ENCODE measurements at places on chromosomes 2 and 18.
A peak's percentile ranks its signal among the peaks of the same experiment; 100 is the strongest.

GRCh38 chr2:240510513-240511210 is 47.1 kb downstream of the ANKMY1 start:
- H3K27ac ChIP-seq = peak overlapping the region; percentile 43
- H3K4me1 ChIP-seq = peaks cover 12% of the 10 kb centered on the region
- no peak for DNase-seq
- peaks cover 10% of the 10 kb centered on the region for H3K36me3 ChIP-seq

- no peaks in the 10 kb centered on the region for H3K27me3 ChIP-seq
- no peaks in the 10 kb centered on the region for H3K36me3 ChIP-seq
- no peak for DNase-seq
- H3K4me3 ChIP-seq = no peak overlapping the region
- peaks cover under 1% of the 10 kb centered on the region for H3K4me1 ChIP-seq
- no peak overlapping the region for H3K27ac ChIP-seq
Measured at GRCh38 chr2:201574766-201575165, 68.5 kb downstream of the TMEM237 start.

DNA sequence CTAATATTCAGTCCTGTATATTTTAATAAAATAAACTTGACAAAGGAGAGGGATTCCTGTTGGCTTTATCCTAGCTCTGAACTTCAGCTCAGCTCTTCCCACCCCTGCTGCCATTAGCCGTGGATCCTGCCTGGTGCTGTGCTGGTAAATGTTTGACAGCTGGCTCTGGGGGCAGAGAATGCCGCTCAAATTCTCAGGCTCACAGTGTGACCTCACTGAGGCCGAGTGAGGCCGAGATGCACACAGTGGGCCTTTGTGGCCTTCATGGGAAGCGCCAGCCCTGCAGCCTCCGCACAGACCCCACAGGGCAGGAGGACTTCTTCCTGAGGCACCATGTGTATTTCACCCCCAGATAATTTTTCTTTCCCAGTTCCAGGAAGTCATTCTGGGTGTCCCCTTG is 16.5 kb upstream of the FAHD2A start:
- H3K4me1 ChIP-seq = peaks cover 15% of the 10 kb centered on the region
- H3K27me3 ChIP-seq = no peaks in the 10 kb centered on the region
- no peak overlapping the region for H3K27ac ChIP-seq
- no peak overlapping the region for H3K4me3 ChIP-seq

DNA sequence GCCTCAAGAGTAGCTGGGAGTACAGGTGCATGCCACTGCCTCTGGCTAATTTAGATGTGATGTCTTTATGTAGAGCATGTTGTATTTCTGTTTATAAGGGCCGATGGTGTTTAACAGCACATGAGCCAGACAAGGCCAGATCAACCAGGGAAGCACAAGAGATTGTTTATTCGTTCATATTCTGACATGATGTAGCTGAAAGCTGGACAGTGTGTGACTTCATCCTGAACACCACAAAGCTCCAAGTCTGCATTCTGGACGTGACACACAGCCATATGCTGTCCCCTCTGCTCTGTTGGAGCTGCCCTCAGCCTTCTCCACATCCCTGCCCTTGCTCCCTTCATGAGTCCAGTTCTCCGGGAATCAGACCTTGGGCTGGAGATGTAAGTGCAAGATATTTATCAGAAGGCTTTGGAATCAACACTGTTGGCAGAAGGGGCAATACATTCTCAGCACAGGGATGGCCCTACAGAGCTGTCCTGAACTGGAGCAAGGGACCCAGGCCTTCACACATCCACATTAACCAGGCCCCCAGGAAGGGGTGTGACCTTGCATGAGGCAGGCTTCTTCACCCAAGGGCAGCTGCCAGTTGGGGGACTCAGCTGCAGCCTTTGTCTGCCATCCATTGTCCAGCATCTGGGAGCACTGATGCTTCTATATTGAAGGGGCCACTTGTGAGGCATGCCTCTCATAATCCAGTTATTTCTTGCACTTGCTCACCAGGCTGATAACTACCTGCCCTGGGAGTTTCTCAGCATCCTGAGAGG is 38.5 kb downstream of the EDAR start:
- H3K4me1 ChIP-seq = no peaks in the 10 kb centered on the region
- H3K36me3 ChIP-seq = peaks cover 6% of the 10 kb centered on the region
- no peaks in the 10 kb centered on the region for H3K27me3 ChIP-seq
- H3K27ac ChIP-seq = no peak overlapping the region

- H3K4me1 ChIP-seq = peaks cover 43% of the 10 kb centered on the region
- peak; percentile 85 for DNase-seq
- no peaks in the 10 kb centered on the region for H3K27me3 ChIP-seq
- H3K27ac ChIP-seq = no peak overlapping the region
Measured at GRCh38 chr2:31397094-31397493, 17.4 kb downstream of the XDH start.

Measured in MCF 10A (cell line).